ENCODE measurements at places on chromosomes 1 and 21.

- DNase-seq: no peak
These were observed 84.6 kb downstream of the SYT2 start for GRCh38 chr1:202625416-202626360.

DNA sequence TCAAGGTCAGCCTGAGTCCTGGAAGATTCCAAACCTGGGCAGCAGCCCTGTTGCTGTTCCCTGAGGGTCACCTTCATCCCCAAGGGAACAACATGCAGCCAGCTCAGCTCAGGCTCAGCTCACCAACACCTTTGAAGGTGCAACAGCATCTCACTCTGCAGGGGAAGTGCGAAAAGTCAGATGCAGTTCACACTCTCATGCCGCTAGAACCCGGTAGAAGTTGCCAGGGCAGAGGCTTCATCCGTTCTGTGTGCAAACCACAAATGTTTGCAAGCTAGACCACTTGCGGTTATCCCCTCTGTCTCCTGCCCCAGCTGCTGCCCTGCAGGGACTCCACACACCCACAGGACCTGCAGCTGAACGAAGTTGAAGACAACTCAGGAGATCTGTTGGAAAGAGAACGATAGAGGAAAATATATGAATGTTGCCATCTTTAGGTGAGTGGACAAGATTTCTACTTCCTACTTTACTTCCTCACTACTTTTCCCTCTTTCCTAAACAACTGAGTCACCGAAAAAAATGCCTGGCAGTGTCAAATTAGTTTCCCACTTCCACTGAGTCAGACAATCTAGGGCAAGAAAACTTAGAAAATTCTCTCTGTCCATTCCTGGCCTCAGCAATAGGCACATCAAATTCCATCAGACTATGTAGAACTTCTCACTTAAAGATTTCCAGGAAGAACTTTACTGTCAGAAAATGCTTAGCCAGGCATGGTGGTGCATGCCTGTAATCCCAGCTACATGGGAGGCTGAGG is 1.8 kb upstream of the FCRL6 start:
- no peak for DNase-seq

- no peak for DNase-seq
These were observed 43.6 kb downstream of the SLC19A1 start for GRCh38 chr21:45498646-45499000.

GRCh38 chr1:174448531-174448883 is 743 bp downstream of the GPR52 start:
- no peak for DNase-seq

DNA sequence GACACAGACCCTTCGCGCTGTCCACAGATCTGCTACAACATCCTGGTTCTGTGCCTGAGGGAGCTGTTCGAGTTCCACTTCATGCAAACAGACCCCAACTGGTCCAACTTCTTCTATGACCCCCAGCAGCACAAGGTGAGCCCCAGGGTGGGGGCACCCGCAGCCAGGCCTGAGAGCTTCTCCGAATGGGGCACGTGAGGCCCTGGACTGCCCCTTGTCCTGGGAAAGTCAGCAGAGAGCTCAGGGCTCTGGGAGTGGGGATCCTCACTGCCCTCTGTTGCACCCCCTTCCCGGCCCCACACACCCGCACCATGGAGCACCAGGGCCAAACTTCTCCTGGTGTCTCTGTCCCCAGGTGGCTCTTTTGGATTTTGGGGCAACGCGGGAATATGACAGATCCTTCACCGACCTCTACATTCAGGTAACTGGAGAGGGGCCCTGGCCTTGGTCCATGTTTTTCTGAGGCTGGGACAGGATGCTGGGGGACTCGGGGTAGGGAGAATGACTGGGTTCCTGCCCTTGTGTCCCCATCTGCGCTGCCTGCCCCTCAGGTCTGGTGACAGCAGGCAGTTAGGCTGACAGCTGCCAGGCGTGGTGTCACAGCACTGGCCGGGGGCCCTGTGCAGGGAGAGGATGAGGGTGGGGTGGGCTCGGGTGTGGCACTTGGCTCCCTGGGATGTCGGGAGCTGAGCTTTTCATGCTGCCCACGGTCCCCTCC is 44.6 kb downstream of the COQ8A start:
- no peak for DNase-seq

GRCh38 chr1:32984090-32984454 is 19.5 kb upstream of the RNF19B start:
- no peak for DNase-seq

DNA sequence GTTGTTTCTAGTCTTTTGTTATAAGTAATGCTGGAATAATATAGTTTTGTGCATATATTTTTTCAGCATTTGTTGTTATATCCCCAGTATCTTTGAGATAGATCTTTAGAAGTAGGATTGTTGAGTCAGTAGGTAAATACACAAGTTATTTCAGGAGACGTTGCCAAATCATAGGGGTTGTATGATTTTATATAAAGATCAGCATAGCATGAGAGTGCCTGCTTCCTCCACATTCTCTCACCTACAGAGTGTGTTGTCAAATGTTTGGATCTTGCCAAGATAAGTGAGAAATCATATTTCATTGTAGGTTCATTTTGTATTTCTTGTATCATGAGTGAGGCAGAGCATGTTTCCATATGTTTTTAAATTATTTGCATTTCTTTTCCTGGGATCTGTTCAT is 24.6 kb downstream of the MIA3 start:
- DNase-seq: no peak

GRCh38 chr1:94425821-94426484 is 7.8 kb downstream of the ABCD3 start:
- no peak for DNase-seq

DNA sequence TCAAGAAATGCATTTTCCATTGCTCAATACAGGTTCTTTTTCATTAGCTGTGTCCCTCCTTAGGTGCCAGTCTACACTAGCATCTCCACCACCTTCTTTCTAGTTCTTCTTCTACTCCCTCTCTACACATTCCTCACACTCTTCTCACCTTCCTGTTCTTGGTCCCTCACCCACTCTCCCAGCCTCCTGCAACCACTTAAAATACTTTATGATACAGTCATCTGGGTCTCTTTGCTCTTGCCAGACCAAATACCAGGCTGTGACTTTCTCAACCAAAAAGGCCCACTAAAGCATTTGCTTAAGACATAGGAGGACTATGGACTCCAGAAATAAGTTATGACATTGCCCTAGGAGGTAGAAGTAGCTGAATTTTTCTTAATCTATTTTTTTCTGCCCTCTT is 35.1 kb downstream of the PIGM start:
- DNase-seq: no peak

- no peak for DNase-seq
These were observed 183.3 kb downstream of the NEK7 start for GRCh38 chr1:198340139-198340538.

DNA sequence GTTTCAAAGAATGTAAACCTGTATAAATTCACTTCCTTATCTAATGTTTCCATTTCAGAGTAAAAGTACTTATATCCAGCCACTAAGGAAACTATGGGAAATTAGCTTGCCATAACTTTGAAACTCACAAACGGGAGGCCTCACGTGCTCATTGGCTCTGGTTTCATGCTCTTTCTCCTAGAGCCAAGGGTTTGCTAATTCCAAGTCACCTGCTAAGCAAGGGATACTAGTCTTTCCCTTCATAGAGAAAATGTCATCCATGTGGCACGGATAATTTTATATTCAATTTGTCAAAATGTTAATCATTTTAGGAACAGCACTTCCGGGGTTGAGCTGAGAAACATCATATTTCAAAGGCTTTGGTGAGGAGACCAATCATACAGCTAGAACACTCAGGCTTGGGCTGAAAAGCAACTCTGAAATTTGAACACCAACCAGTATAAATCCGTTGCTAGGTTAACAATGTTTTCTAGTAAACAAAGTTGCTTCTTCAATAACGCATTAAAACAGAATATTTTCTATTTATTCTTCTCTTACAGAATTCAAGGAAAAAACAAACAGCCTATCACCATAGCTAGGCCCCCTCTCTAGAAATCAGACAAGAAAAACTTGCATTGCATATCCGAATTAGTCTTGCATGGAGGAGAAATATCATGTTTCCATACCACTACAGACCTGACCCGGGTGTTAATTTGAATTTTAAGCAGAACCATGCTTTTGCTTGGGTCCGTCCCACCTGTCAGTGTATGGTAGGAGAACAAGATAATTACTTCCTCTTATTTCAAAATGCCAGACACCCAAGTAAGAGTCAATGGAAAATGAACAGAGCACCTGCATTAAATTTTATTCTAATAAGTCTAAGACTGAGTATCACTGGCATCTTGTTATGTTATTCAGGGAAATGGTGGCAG is 196.1 kb upstream of the ESRRG start:
- no peak for DNase-seq
